ENCODE measurements at places on chromosomes 11 and 22.

DNA sequence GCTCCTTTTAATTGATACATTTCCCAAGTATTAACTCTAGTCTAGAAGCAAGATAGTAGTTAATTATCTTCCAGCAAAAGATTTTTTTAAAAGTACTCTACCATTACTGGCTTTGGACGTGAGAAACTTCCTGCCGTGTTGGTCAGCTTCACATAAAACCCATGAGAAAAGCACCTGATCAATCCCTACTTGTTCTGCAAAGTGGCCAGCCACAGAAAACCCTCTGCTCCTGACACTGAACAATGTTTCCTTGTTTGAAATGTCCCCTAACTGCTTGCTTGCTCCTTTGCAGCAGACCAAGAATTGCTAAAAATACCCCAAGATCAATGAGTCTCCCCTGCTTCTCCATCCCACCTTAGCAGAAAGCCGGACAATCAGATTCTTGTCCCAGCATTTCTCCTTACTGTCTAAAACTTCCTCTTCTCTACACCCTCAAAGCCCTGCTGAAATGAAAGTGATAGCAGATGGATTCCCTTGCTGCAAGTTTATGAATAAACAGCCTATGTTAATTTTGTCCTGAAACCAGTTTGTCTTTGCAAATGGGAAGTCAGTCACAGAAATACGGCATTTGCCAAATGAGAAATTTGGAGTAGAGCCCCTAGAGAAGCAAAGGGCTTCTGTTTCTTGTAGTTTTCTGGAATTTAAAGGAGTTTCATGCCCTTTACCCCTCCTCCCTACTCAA lies 207.1 kb upstream of the ARHGAP20 start:
- no peak for DNase-seq

GRCh38 chr22:30202531-30203006 lies 44.0 kb downstream of the LIF start:
- DNase-seq = no peak

DNA sequence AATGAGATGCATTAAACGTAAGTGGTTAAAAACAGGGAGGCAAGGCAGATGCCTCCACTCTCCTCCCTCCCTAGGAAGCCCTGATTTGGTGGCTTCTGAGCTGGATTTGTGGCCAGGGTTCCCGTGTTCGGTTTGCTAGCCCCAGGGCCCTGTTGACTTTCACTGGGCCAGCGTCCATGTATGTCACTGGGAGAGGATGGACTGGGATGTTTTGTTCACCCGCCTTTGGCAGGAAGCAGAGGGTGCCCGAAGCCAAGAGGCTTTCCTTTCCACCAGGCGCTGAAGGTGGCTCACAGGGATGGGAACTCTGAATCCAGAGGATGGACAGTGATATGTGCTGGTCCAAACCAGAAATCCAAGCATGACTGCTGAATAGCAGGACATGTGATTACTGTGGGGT lies 146.6 kb downstream of the CSNK2A3 start:
- no peak for DNase-seq

- DNase-seq = no peak
Observed at GRCh38 chr11:4672470-4672869, 25.2 kb downstream of the OR51E2 start.

- DNase-seq = no peak
Observed at GRCh38 chr11:125410091-125410490, 86.0 kb downstream of the FEZ1 start.

DNA sequence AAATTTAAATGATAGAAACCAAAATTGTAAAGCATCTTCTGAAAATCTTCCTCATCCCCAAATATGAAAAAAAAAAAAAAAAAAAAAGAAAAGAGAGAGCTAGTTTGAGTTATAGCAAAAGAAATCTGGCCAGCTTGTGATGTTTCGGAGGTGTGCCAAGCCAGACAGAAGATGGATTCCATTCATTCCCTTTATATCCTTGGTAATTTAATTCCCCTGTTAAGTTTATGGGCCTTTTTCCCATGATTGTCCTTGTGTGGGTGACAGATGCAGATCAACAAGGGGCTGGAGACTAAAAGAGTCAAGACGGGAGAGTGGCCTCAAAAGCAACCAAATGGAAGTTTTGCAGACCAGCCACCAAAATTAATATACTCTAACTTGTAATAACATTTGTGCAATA lies 47.6 kb upstream of the PARVA start:
- no peak for DNase-seq

DNA sequence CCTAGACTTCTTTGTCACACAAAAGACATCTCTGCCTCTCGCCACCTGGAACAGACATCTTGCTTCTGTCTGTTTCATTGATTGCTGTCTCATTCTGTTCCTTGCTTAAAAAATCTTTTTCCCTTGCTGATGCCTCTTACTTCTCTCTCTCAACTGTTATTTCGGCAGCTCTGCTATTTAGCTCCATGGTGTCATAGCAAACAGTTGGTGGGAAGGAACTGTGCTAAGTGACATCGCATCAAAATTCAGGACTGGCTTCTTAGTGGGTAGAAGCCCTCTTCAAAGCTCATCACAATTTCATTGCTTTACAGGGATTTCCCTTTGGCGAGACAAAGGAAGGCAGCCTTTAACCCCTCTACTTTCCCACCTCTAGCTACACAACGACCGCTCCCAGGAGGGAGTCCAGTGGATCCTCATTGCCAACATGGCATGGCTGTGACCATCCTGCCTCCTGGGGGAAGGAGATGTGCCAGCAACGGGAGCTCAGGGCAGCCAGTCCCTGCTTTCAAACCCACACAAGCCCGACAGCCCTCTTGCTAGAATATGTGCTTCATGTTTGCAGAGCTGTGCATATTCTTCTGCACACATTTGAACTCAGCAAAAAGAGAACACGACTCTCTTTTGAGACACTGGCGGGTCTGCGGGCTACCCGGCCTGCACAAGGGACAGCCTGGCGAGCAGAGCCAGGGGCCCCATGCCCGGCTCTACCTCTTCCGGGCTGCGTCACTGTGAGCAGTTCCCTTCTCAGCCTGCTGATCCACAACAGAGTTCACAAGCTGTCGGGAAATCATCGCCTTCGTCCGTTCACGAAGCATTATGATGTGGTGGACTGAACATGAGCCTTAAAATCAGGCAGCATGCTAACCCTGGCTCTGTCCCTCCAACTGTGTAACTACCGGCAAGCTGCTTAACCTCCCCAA lies 51.1 kb upstream of the JAM3 start:
- DNase-seq = no peak

GRCh38 chr11:35061516-35062440 lies 77.2 kb upstream of the CD44 start:
- peak; percentile 67 for DNase-seq

GRCh38 chr11:69539416-69540117 lies 58.1 kb downstream of the LINC01488 start:
- DNase-seq = no peak

DNA sequence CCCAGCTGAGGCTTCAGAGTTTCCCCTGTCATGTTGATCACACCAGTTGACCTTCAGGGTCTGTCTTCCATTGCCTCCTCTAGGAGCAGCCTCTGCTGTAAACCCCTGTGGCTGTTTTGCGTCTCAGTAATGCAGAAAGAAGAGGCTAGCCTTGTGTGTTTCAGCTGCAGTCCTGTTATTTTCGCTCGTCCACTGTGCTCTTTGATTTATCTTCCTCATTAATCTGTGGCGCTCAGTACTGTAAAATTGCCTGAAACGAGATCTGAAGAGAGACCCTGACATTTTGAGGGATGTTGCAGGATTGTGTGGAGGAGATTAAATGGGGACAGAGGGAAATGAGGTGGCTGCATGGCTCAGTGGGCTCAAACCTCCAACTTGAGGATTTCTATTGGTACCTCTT lies 163.7 kb downstream of the DBX1 start:
- DNase-seq = no peak

DNA sequence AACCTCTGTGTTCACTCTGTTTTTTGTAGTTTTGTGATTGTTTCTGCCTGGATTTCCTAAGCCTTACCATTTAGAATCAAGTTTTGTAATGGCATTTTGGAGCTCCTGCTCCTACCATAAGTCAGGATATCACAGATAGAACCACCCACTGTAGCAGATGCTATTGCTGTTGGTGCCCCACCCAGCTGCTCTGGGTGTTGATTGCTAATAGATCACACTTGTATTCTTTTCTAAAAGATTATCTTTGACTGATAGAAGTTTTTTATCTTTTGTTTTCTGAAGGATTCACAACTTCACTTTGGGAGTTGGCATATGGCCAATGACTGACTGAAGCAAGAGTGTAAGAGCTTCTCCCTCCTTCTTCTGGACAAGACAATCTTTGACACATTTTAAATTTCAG lies 76.0 kb downstream of the EHF start:
- no peak for DNase-seq

DNA sequence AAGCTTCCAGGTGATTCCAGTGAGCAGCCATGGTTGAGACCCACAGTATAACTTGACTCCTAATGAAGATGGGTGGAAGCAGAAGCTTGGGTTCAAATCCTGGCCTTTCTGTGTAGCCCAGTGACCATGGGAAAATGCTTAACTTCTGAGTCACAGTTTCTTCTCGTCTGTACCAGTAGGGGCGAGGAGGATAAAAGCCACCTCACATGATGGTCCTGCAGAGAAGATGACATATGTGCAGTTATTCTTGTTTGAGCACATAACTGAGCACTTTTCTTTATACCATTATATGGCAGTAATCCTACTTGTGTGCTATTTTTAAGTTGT lies 4.9 kb downstream of the TMEM109 start:
- DNase-seq = no peak

DNA sequence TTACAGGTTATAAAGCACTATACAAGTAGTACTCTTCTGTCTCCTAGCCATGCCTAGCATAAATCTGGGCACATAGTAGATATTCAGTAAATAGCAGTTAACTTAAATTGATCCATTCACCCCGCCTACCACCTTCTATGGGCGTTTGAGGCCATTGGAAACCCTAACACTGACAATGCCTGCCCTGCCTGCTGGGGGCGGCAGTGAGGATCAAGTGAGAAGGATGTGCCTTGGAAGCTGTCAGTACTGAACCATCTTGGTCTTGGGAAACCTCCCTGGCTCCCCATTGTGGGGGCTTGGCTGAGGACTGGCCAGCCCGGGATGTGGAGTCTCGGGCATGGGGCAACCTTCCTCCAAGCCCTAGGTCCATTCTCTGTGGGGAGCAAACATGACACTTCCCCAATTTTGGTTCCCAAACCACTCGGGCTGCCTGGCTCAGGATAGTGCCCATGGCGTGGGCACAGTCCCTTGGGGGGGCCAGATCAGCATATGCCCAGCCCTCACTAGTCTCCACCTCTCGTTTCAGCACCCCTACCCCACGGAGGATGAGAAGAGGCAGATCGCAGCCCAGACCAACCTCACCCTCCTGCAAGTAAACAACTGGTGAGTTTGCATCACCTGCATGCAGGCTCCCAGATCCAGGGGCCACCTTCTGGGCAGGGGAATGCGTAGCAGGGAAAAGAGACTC lies 67.4 kb downstream of the FEZ1 start:
- no peak for DNase-seq

- DNase-seq = no peak
Observed at GRCh38 chr11:96275801-96276594, 67.0 kb downstream of the MAML2 start.

DNA sequence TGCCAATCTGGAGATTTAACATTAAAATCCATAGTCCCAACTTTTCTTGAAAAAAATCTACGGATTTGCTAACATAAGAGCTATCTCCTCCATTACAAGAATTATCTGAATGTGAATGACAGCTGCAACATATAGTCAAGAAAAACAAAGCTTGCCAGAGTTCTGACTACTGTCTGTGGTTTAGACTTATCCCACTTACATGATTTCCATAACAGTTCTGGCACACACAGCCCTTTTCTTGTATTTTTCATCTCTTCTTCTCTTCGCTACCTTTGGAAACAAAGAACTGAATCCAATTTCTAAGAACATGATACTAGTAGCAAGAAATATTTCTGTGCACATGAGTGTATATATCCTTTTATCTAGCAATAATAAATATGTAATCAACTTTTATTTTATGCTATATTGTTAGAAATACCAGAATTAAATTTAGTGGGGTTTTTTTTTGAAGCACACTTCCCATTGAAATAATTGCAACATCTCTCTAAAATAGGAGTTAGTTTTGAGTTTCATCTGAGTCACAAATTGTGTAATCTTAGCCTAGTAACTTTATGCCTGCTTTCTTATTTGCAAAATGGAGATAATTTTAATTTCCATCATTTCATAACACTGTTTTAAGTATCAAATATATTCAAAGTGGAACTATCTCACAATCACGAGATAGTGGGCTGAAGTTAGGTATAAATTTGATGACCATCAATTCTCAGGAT lies 1217.6 kb downstream of the JRKL start:
- no peak for DNase-seq

DNA sequence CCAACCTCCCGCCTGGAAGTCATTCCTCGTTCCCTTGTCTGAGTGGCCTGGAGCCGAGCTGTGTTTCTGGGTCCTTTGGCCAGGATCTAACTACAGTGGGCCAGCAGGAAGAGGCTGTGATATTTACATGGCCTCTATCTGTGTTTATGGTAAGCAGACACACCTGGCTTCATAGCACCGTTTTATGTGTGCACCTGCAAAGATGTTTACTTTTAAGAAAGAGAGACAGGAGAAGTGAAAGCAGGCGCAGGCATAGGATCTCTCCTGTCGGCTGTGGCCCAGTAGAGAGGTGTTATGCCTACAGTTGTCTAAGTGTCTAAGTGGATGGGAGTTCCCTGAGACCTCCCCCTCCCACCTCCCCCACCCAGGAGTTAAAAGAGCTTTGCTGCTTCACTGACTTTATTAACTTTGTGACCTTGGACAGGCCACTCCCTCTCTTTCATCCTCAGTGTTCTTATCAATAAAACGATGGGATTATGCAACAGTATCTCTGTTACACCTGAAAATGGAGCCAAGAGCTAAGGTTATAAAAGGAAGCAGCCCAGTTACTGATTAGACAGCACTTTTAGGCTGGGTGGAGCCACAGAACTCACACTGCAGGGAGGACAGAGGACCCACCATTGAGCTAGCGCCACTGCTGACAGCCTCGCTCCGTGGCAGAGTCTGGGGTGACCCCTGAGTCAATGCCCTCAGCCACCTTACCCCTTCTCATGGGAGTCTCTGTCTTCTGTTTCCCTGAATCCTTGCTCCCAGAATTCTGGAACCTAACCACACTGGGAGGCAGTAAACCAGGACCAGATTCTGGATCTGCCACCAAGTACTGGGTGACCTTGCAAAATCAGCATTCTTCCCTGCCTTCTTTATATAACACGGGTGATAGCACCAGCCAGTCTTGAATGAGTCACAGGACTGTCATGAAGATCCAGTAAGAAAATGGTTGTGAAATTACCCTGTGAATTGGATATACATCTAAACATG lies 22.0 kb downstream of the ST14 start:
- peak; percentile 96 for DNase-seq

GRCh38 chr11:123642435-123642834 lies 12.0 kb downstream of the SCN3B start:
- no peak for DNase-seq

- peak; percentile 71 for DNase-seq
Observed at GRCh38 chr11:112289588-112290492, 29.2 kb upstream of the PLET1 start.

GRCh38 chr11:28529046-28529445 lies 420.9 kb downstream of the METTL15 start:
- no peak for DNase-seq

- DNase-seq = peak; percentile 8
Observed at GRCh38 chr11:2869561-2870427, 15.8 kb downstream of the CDKN1C start.

GRCh38 chr11:78314762-78315161 lies 102.9 kb downstream of the GAB2 start:
- no peak for DNase-seq

Data from NCI-H774 (cell line).